ENCODE measurements at places on chromosomes 6 and 20. TPM values are rescaled to one million over a fixed set of nuclear protein-coding genes. Genes with fewer than 3 reads are reported as not detected.

Gene RIPPLY2
- total RNA-seq, result 0.22 TPM

Gene TMEM239
- not detected for total RNA-seq

Gene HS3ST5
- total RNA-seq, result not detected

Gene OR2B6
- not detected for total RNA-seq

DNA sequence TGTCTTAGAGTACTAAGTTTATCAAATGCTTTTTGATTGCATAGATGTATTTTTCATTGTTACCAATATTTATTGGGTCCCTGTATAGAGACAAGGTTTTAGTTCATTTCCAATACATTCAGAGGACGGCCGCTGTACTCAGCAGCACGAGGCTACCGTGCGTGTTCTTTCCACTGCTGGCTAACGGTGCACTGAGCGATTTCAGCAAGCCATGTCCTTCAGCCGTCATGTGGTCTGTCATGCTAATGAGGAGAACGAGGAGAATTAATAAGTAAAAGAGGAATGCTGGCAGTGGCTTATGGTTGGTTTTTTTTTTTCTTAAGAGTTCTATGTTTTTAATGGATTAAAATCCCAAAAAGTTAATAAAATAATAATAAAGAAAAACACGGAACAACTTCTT lies 253.6 kb downstream of the ARID1B start:
- DNase-seq, result no peak

DNA sequence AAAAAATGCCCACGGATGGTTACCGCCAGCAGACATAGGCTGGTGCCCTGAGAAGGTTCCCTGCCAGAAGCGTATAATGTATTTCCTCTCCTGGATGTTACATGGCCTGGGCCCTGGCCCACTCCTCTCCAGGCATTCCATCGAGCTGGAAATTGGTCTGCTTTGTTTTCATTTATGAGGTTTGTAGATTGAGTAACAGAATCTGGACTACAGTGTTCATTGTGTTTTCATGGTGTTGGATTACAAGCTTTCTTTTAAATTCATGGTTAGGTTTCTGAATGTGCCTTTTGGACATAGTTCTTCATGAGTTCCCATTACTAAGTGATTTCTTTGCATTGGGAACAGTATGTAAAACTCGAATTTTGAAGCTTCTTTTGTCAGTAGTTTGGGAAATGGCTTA lies 6.4 kb downstream of the TIAM2 start:
- DNase-seq, result no peak

- DNase-seq, result no peak
Measured at GRCh38 chr6:70113171-70113570, 189.7 kb downstream of the COL9A1 start.
